ENCODE measurements at places on chromosomes 2 and 18.

- DNase-seq = no peak
Observed at GRCh38 chr2:184698476-184698875, 100.1 kb downstream of the ZNF804A start.

GRCh38 chr2:73174941-73175662, 27.3 kb upstream of the NOTO start:
- DNase-seq = no peak

- DNase-seq = no peak
Observed at GRCh38 chr2:145563741-145564615, 1044.1 kb upstream of the ZEB2 start.

- DNase-seq = no peak
Observed at GRCh38 chr2:42348113-42348805, 12.8 kb downstream of the COX7A2L start.

GRCh38 chr2:205709319-205709718, 27.0 kb downstream of the NRP2 start:
- DNase-seq = no peak

DNA sequence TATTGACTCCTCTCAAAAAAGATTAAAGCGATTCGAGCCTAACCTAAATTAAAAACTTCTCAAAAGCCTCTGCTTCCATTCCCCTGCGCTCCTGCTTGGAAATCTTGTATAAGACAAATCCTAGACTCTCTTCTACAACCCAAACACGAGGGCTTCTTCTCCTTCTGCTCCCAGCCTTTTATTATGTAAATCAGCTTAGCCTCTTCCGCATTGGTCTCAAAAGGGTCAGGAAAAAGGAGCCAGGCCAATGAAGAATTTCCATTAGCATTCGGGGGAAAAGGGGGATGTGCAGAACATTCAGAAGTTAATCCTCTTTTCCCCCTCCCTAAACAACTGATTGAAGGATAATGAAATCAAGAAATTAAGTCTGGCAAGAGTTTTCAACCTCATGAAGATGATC, 107.9 kb downstream of the FAM124B start:
- no peak for DNase-seq

DNA sequence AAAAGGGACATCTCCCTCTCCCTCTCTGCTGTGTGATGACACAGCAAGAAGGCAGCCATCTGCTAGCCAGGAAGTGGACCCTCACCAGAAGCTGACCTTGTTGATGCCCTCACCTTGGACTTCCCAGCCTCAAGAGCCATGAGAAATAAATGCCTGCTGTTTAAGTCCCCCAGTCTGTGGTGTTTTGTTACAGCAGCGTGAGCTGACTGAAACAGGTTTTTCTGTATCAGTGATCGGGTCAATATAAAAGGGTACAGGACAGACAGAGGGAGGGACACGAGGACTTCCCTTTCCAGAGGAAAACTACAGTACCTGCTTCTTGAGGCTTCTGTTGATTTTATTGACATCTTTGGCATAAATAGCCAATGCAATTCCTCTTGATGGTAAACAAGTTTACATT, 510.3 kb upstream of the CHAC2 start:
- DNase-seq = no peak

DNA sequence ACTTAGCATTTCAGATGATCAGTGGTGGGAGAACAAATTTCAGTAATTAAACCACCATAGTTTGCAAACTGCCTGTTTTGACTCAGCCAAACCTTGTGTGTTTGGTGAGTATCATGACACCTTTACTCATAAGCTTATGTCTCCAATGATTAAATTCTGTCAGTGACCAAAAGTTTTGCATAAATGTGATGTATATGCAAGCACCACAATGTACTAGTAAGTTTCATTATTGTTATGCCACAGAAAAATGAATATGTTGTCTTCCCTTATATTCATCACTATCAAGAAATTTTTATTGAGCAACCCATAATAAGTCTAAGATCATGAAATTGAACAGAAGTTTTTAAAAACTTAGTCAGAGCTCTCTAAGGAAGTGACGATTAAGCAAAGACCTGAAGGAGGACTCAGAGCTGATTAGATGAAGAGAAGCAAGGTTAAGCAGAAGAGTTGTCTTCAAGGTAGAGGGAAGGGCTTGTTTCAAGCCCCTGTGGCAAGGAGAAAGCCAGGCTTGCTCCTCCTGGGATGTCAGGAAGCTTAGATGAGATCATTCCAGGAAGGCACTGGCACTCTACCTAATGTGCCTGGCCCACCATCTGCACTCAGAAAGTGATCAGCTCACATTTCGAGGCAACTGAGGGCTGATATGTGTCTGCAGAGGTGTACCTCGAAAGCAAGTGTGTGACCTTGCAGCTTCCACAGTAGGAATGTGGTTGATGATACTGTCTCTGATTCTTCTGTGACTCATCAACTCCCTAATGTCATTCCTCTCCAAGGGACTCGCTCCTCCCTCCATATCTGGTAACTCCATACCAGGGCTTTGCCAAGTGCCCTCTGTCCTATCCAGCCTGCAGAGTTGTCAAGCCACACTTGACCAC, 54.7 kb downstream of the KCTD18 start:
- no peak for DNase-seq

DNA sequence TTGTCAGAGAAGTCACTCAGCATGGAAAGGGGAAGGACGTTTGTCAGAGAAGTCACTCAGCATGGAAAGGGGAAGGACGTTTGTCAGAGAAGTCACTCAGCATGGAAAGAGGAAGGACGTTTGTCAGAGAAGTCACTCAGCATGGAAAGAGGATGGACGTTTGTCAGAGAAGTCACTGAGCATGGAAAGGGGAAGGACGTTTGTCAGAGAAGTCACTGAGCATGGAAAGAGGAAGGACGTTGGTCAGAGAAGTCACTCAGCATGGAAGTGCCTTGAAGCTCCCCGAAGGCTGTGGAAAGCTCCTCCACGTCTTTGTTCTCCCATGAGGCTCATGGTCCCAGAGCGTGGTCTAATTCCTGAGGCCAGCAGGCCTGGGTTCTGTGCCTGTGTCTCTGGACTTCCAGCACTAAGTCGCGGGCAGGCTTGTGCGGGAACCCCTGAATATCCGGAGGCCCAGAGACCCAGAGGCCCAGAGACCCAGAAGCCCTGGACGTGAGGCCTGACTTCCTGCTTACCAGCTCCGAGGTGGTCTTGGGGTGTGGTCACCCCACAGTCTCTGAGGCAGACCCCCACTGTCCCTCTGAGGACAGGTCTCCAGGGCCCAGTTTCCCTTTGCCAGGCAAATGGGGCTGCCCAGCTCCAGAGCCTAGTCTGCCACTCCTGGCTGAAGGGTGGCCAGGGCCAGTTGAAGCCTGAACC, 70.4 kb upstream of the TWIST2 start:
- no peak for DNase-seq

DNA sequence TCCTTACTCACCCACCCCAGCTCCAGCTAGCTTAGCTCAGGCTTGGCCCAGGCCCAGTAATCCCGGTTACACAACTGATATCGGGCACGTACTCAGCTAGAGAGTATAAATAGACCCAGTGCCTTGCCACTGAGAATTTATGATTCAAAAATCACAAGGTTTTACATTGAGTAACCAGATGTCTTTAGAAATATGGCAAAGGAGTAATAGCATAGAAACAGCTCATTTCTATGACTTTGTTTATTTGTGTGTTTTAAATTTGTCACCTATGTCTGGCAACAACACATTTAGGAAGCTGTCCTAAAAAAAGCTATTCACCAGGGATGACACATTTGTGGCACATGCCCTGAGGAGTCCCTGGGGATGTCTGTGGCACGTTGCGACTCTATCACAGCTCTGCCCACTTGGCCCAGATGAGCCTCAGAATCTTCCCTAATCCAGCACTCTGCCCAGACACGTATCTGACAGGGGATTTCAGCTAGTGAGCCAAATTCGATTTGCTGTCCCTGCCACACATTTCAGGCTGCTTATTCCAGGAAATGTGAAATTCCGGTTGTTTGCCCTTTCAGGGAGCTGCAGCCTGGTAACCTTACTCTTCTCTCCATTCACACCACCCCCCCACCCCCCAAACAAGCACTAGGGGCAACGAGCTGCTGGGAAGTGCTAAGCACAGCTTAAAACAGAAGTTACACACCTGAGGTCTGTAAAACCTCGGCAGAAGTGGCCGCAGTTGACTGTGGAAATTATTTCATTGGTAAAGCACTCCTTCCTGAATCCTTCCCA, 85.4 kb upstream of the ZCCHC2 start:
- no peak for DNase-seq

DNA sequence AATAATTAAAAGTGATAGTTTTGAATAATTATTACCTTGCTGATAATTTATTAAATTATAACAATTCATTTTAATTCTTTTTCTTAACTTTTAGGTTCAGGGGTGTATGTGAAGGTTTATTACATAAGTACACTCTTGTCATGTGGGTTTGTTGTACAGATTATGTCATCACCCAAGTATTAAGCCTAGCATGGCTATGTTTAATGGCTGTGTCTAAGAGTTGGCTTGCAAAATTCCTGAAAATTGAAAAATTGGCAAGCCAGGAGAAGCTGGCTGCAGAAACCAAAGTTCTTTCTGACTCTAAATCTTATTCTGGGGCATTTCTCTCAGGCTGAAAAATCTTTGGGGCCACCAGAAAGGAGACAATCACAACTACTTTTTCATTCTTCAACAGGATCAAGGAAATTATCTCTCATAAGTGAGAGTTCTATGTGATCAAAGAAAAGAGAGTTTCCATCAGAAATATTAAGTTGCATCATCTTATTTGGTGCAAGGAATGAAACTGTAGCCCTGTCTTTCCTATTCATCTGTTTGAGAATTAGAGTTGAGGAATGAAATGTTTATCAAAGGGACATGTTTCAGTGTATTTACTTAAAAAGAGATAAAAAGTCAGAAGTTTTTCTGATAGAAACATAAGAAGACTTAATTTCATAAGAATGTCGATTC, 412.1 kb upstream of the CDH2 start:
- DNase-seq = no peak

GRCh38 chr2:170449034-170449433, 266.1 kb upstream of the SP5 start:
- no peak for DNase-seq

- DNase-seq = peak; percentile 22
Observed at GRCh38 chr18:9017167-9017904, 85.2 kb upstream of the NDUFV2 start.

GRCh38 chr2:38248255-38248654, 128.8 kb downstream of the ATL2 start:
- no peak for DNase-seq

Data from iPS DF 6.9 (cell line).